ENCODE measurements at places on chromosomes 5 and 9.

DNA sequence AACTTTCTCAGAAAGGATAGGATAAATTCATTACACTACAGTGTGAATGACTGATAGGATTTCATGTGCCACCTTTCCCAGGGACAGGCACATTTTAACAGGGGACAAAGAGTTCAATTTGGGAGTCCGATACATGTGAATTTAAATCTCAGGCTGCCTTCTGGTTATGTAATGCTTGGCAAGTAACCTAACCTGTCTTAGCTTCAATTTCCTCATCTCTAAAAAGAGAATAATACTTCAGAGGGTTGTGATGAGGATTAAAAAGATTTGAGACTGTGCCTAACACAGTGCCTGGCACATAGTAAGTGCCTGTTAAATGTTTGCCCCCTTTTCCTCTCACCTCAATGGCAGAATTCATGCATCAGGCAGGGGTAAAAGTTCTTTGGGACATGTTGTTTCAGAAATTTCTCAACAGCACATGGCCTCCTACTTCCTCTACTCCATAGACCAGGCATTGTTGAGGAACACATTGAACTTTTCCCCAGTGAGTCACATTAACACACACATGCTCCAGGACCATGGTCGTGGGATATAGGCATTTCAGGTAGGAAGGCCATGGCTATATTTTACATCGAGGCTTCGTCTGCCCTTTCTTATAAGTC is 94.6 kb upstream of the EGFLAM start:
- no peak for DNase-seq

DNA sequence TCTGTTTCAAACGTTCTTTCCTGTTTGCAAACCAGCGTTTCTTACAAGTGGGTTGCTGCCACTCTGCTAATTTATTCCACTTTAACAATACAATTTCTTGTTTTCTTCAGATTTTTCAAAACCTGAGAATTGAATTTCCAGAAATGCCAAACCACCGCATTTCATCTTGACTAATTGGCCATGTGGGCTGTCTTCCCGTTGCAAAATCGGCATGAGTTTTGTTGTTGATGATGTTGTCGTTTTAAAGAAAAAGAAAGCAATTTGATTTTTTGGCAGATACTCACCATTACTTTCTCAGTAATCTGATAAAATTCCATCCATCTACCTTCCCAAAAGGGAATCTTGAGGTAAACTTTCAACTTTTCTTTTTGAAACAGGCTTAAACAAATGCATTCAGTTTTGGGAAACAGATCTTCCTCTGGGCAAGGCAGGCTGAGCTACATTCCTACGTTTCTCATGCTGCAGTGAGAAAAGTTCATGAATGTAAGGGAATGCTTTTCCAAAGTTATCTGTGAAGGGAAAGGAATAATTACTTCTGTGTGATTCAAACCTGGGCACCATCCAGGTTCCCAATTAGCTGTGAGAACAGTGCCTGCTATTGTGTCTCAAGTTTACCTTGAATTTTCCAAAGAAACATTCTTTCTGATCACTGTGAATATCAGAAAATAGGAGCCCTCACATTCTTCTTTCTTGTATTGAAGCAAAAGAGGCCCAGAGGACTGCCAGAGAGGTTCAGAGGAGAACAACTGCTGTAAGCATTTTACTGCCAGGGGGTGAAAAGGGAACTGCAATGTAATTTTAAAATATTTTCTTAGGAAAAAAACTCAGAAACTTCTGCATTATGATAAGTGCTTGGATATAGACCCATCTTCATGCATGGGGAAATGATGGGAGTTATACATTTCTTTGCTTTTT is 100.7 kb upstream of the TUT7 start:
- no peak for DNase-seq

- DNase-seq: no peak
These were observed 9.6 kb upstream of the CCDC171 start for GRCh38 chr9:15543047-15543813.

- no peak for DNase-seq
These were observed 408.1 kb upstream of the PIK3R1 start for GRCh38 chr5:67807439-67807888.

DNA sequence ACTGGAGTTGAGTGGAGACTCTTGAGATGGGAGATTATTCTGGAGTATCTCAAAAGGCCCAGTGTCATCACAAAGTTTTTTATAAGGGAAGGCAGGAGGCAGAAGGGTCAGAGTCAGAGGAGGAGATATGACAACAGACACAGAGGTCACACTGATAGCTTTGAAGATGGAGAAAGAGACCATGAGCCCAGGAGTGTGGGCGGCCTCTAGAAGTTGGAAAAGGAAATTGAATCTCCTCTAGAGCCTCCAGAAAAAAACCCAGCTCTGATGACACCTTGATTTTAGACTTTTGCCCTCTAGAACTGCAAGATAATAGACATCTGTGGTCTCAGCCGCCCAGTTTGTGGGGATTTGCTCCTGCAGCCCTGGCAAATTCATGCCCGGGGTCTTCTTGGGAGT is 64.8 kb upstream of the SPTLC1 start:
- DNase-seq: no peak

DNA sequence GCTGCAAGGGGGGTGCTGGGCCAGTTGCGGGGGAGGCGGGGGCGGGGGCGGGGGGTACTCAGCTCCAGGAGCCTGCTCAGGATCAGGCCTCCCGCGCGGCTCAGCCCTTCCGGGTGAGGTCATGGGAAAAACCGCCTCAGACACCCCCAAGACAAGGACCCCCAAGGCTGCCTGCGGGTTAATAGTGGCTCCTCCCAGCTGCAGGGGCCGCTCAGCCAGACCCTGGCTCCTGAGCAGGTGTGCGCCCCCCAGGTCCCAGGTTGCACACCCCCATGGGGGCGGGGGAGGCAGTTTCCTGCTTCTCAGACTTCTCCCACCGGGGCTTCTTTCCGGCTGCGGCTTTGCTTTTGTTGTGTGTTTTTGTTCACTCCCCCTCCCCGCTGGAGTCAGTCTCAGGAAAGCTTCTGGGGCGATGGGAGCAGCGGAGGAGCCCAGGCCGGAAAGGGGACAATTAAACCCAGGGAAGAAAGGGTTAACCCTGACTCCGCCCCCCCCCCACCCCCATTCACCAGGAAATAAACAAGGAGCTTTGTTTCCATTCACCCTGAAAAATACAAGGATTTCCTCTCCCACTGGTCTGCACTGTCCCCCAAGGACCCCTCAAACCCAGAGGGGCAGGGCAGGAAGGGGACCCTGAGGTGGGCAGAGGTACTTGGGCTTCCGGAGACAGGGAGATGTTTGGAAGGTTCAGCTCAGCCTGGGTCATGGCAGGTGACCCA is 42.3 kb upstream of the NOTCH1 start:
- no peak for DNase-seq

GRCh38 chr5:16733331-16734006 is 116.7 kb upstream of the RETREG1 start:
- DNase-seq: no peak

GRCh38 chr5:100877274-100877673 is 25.8 kb downstream of the ST8SIA4 start:
- no peak for DNase-seq

GRCh38 chr5:111225926-111226325 is 1.7 kb downstream of the CAMK4 start:
- no peak for DNase-seq

GRCh38 chr5:96294884-96295202 is 138.2 kb downstream of the PCSK1 start:
- no peak for DNase-seq

DNA sequence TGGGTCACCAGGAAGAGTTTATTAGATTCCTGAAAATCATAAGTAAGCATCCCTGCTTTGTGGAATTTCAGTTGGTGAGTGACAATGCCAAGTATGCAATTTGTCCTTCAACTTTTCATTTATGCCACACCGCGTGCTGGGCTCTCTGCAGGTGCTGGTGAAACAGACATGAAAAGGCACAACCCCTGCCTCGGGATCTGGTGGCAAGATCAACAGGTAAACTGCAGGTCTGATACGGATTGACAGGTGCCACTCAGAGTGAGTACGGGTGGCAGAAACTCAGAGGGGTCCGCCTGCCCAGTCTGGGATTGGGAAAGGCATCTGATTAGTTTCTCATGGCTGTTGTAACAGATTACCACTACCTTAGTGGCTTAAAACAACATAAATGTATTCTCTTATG is 40.5 kb downstream of the BOD1 start:
- no peak for DNase-seq

GRCh38 chr9:117466111-117466510 is 51.3 kb upstream of the ASTN2 start:
- no peak for DNase-seq

- DNase-seq: no peak
These were observed 20.6 kb downstream of the OLFML2A start for GRCh38 chr9:124797343-124798103.

GRCh38 chr9:129221233-129221632 is 43.2 kb upstream of the IER5L start:
- no peak for DNase-seq

GRCh38 chr5:142816531-142817430 is 46.6 kb downstream of the ARHGAP26 start:
- DNase-seq: no peak

- no peak for DNase-seq
These were observed 221.3 kb downstream of the C9orf50 start for GRCh38 chr9:129399634-129399990.

DNA sequence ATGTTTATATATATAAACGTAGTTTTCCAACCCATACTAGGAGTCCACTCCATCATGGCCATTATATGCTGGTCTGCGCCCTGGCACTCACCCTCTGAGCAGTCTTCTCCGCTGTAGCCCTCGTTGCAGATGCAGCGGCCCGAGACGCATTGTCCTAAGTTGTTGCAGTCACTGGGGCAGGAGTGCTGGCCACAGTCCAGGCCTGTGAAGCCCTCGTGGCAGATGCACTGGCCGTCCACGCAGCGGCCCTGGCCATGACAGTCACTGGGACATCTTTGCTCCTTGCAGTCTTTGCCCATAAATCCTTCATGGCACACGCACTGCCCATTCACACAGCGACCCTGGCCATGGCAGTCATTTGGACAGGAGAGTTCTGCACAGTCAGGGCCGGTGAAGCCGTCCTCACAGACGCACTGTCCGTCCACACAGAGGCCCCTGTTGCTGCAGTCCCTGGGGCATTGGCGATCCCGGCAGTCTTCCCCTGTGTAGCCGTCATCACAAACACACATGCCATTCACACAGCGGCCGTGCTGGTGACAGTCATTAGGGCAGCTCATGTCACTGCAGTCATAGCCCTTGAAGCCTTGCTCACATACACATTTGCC is 32.1 kb downstream of the TNC start:
- no peak for DNase-seq

GRCh38 chr9:121518634-121519033 is 19.0 kb upstream of the GGTA1 start:
- DNase-seq: no peak

- no peak for DNase-seq
These were observed 17.5 kb upstream of the GPX3 start for GRCh38 chr5:151002681-151003502.

GRCh38 chr9:131296460-131296859 is 6.9 kb downstream of the PLPP7 start:
- no peak for DNase-seq

GRCh38 chr9:131668439-131669268 is 71.2 kb downstream of the RAPGEF1 start:
- no peak for DNase-seq

GRCh38 chr9:26833792-26834191 is 58.8 kb downstream of the CAAP1 start:
- DNase-seq: no peak

GRCh38 chr5:35205186-35205585 is 25.1 kb downstream of the PRLR start:
- DNase-seq: no peak

GRCh38 chr5:151146061-151146460 is 11.5 kb downstream of the ANXA6 start:
- no peak for DNase-seq

GRCh38 chr9:100489836-100490235 is 16.9 kb downstream of the TMEFF1 start:
- no peak for DNase-seq

DNA sequence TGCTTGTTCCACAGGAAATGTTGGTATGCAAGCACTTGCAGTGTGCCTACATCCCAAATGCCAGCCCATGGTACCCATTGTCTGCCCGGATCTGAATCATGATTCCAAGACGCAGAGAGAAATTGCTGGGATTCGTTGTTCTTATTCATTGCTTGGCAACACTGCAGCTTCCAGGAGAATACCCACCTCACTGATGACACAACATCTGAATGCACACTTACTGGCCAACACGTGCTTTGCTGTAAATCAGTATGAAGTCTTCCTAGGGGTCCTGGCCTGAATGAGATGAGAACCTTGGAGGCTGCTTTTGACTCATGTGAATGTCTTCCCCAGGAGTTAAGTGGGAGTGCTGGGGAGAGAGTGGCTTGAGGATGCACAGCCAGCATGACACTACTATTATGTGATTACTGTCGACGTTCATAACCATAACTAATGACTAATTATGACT is 11.6 kb downstream of the SRD5A1 start:
- no peak for DNase-seq

- no peak for DNase-seq
These were observed 200.5 kb downstream of the DRD1 start for GRCh38 chr5:175243441-175243840.

- no peak for DNase-seq
These were observed 893.2 kb downstream of the DTWD2 start for GRCh38 chr5:118095115-118095514.

DNA sequence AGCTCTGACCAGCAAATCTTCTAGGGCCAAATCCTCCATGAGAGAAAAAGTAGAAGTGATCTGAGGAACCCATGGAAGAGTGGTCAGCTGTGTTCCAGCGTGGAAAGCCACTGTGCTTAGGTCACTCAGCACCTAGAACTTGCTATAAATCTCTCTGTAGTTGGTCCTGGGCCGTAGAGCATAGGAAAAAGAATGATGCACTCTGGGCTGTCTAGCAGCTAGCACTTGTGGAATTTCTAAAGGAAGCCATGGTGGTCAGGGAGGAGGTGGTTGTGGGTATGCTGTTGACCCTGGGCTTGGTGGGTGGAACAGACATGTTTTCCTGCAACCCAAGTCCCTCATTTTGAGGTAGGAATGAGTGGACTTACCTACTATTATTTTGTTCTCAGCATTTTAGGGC is 48.1 kb downstream of the GGTA1 start:
- no peak for DNase-seq

DNA sequence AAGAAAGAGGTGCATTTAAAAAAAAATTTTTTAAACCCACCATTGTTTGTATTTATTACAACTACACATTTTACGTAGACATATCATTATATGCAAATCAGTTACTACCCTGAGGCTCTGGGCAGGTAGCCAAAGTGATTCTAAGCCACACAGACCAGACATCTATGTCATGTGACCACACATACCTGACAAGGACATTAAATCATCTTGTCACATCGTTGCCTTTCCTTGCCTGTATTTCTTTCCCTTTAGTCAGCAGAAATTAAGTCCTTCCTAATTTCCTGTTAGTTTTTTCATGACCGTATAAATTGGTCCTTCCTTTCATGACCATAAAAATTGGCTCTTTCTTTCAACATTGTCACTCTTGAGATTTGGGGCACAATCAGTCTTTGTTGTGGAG is 134.2 kb upstream of the MARCHF11 start:
- no peak for DNase-seq

GRCh38 chr9:131624636-131625507 is 79.5 kb downstream of the PRRT1B start:
- DNase-seq: no peak

All from H54 (cell line).